Spinal cord (tissue), 10 donors: ENCODE measurements at places on chromosomes 6 and 20.

- peaks cover 76% of the 10 kb centered on the region for H3K36me3 ChIP-seq
- H3K27me3 ChIP-seq, result no peaks in the 10 kb centered on the region
- no peak overlapping the region for H3K4me3 ChIP-seq
- peaks cover 38% of the 10 kb centered on the region for H3K4me1 ChIP-seq
- DNase-seq, result no peak
Measured at GRCh38 chr20:58714923-58715351, 22.3 kb downstream of the NPEPL1 start.

- H3K27me3 ChIP-seq, result peaks cover 7% of the 10 kb centered on the region
- no peak overlapping the region for H3K4me3 ChIP-seq
- peaks cover 14% of the 10 kb centered on the region for H3K4me1 ChIP-seq
- H3K36me3 ChIP-seq, result peaks cover 33% of the 10 kb centered on the region
- no peak overlapping the region for H3K27ac ChIP-seq
- no peak for DNase-seq
Measured at GRCh38 chr20:57384953-57385761, 6.0 kb upstream of the RBM38 start.

DNA sequence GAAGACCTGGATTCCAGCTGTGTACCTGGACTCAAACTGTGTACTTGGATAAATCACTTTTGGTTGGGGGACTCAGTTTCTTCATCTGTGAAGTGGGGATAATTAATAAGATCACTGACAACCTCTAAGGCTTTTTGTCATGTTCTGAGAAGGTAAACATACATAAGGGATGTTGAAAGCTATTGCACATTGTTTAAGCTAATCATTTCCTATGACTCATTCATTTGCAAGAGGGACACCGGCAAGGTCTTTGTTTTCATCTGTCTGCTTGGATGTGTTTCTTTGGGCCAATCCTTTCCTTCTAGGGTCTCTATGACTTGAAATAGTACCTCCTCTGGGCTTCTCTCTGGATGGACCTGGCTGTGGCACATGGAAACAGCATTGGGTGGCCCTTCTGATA lies 6.8 kb downstream of the PROKR2 start:
- H3K4me3 ChIP-seq, result no peak overlapping the region
- no peaks in the 10 kb centered on the region for H3K4me1 ChIP-seq
- no peak for DNase-seq
- H3K27me3 ChIP-seq, result peaks cover 9% of the 10 kb centered on the region
- no peaks in the 10 kb centered on the region for H3K36me3 ChIP-seq
- no peak overlapping the region for H3K27ac ChIP-seq

GRCh38 chr6:43128926-43129325 lies 42.1 kb upstream of the SRF start:
- DNase-seq, result no peak
- H3K27ac ChIP-seq, result no peak overlapping the region
